ENCODE measurements at places on chromosomes 7 and 10.
A peak's percentile ranks its signal among the peaks of the same experiment; 100 is the strongest.

DNA sequence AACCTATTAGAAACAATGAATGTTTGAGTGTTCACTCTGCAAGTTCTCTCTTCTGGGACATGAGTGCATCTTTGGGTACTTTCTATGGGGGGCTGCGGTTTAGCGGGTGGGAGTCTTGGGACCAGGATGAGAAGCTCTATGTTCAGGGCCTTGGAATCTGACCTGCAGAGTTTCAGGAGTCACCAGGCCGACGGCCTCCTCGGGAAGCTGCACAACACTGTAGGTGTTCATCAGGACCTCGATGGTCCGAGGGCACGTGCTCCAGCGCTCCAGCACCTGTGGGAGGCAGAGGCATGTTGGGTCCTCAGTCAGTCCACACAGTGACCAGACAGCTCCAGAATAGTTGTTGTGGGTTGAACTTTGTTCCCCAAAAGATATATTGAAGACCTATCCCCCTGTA, 8.9 kb upstream of the GBX1 start:
- DNase-seq, result no peak

GRCh38 chr10:71211775-71212317, 524 bp upstream of the UNC5B start:
- peak; percentile 52 for DNase-seq

DNA sequence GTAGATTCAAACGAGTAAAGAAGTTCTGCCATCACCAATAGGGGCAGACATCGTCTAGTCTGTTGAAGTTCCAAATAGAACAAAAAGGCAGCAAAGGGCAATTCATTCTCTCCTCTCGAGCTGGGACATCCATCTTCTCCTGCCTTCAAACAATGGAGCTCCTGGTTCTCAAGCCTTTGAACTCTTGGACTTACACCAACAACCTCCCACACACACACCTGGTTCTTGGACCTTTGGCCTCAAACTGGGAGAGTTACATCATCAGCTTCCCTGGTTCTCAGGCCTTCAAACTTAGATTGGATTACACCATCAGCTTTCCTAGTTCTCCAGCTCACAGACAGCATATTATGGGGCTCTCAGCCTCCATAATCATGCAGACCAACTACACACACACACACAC, 9.8 kb upstream of the GIMAP5 start:
- no peak for DNase-seq

- no peak for DNase-seq
Measured at GRCh38 chr10:131088619-131089018, 222.9 kb downstream of the TCERG1L start.

DNA sequence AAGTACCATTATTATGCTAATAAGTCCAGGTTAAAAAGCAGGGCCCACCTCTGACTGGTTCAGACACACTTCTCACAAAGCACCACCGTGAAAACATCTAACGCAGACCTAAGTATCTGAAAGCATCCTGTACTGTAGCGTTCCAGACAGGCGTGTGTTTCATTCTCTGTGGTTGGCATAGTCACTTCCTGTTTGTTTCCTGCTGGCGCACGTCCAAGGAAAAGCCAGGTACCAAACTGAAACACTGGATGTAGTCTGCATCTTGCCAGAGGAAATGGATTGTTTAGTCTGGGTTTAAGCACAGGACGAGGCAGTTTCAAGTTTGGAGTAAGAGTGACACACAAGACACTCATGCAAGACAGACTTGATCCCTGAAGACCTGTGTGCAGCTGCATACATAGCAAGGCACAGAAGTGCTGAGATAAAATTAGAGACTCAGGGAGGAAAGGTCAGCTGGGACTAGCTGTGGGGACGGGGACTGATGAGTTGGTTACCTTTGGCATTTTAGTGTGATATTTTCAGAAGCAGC, 23.3 kb downstream of the BPGM start:
- no peak for DNase-seq

GRCh38 chr7:87359366-87359765, 13.9 kb downstream of the CROT start:
- DNase-seq, result no peak

DNA sequence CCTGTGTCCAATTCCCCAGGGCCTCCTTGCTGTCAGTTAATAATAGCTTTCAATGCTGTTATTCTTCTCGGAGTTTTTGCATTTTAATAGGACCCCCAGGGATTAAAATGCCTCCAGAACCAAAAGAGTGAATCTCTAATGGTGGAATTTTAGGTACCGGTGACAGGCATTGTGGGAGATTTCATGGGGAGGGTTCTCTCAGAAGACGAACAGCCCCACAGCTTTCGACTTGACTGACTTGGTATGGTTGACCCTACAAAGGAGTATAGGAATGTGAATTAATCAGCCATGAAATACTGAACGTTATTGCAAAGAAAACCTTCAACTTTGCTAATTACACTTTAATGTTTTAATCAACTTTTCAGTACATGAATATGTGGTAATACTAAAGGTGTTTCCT, 206.3 kb upstream of the FZD8 start:
- no peak for DNase-seq

GRCh38 chr10:132774902-132775863, 10.8 kb downstream of the NKX6-2 start:
- DNase-seq, result peak; percentile 62

DNA sequence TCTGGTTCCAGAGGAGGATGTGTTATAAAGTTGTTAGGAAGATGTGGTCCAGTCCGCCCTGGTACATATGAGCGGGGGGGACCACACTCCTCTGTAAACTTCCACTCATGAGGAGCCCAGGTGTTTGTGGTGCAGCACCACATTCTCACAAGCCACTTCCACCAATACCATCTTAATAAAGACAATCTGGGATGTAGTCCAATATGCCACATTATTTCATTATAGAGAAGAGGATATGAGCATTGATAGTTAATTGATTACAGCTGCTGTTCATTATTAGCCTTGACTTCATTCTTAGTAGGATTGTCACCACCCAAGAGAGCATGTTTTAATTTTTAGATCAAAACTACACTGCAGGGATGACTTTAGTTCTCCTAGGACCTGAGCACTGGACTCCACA, 40.5 kb downstream of the ERCC6 start:
- DNase-seq, result no peak

DNA sequence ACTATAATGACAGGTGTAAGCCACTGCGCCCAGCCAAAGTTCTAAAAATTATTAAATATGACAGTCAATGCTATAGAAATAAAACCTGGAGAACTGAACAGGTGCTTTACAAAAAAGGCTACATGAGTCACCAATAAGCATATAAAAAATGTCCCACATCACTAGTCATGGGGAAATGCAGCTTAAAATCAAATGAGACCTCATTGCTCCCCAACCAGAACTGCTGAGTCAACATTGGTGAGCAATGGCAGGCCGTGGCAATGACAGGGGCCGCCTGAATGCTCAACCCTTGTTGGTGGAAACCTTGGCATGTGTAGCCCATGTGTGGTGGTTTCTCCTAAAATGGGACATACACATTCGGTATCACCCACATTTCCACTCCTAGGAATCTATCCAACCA, 352.3 kb upstream of the KLF6 start:
- no peak for DNase-seq

DNA sequence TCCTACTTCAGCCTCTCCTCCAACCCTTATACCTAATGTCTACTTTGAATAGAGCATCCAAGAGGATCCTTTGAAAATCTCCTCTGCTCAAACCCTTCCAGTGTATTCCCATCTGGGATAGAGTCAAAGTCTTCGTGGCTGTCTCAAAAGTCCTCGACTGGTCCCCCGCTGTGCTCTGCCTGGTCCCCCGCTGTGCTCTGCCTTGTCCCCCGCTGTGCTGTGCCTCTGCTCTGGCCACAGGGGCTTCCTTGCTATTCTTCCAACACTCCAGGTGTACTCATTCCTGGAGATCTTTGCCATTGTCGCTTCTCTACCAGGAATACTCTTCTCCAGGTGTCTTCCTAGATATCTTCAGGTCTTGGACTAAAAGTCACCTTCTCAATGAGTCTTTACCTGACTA, 36.1 kb upstream of the COMMD3 start:
- no peak for DNase-seq

GRCh38 chr10:119980956-119981750, 88.6 kb downstream of the SEC23IP start:
- peak; percentile 15 for DNase-seq

GRCh38 chr7:42010751-42011150, 226.3 kb downstream of the GLI3 start:
- no peak for DNase-seq

DNA sequence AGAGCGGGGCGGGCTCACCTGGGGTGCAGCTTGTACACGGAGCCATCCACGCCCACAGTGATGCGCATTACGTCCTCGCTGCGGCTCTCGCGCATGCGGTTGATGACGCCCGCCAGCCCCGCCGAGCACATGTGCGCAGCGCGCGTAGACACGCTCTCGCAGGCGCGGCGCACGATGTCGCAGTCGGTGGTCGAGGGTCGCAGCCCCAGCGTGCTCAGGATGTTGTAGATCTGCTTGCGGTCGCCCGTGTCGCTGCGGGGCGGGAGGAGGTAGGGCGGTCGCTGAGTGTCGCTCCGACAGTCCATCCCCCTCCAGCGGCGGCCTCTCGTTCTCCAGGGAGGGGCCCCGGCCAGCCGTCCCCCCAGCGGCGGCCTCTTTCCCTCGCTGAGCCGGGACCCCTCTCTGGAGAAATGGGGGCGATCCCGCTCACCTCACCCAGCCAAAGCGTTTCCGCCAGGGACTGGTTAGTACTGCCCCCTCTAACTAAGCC, 4.4 kb upstream of the MYL7 start:
- no peak for DNase-seq

DNA sequence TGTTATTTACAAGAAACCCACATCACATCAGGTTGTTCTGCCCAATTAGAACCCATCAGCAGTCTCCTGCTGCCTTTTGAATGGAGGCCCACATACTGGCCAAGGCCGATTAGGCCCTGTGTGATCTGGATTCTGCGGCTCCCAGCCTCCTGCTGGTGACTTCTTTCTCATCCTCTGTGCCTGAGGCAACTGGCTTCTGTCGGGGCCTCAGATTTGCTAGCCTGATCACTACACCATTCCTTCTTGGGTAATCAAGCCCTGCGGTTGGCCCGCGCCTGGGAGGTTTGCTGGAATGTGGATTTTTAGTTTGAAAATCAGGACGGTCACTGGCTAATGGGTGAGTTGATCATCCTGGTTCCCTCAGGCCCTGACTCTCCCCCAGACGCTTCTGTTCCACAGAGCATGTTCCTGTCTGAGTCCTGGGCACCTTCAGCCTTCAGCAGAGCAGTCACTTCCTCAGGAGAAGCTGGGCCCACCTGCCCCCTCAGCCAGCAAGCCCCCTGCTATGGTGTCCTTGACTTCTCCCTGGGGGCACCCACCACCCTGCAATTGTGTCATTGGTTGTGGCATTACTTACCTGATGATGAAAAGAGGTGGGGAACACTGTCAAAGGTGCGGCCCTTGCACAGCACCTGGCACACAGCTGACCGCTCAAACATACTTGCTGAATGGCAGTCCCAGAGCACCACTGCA, 207.6 kb downstream of the PHTF2 start:
- no peak for DNase-seq

DNA sequence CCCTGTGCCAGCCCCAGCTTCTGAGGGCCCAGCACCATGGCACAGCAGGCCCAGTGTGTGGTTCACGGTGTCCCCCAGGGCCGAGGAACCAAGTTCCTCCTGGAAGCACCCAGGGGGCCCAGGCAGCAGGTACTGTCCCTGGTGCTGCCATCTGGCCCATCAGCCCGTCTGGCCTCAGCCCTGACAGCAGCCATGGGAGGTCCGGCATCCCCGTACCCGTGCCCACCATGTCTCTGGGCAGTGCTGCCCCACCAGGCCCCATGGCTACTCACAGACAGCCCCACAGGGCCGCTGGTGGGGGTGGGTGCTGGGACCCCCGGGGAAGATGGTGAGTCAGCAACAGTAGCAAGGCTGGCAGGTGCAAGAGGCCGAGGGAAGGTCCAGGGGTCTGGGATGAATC, 32.8 kb downstream of the STK32C start:
- DNase-seq, result no peak

DNA sequence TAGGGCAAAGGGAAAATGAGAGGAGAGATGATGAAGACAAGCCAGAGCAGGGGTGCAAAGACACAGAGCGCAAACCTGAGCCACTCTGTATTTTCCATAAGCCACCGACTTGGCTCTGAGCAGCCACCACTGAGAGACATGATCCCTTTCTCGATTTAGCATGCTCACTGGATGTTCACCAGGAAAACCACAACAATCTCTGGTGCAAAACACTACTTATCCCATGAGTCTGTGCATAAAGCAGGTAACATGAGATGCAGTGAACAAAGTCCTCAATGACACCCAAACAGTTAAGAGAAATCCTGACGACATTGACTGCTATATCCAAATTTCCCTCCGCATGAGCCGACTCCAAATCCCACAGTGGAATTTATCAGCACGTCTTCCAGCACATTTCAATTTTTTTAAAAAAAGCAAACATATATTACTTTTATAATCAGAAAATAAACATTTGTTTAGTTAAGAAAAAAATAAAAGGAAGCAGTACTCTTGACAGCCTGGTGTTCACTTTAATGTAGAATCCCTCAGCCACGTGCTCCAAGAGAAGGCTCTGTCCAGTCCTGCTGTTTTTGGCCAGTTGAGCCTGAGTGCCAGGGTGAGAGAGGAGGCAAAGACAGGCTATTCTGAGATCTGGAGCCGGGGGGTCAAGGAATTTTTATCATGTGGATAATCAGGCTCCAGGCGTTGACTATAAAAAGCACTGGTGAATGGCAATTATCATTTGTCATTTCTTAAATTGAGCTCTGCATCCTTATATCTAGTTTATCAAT, 238.4 kb downstream of the KCNMA1 start:
- no peak for DNase-seq

GRCh38 chr10:32002531-32002930, 53.7 kb downstream of the KIF5B start:
- DNase-seq, result no peak

DNA sequence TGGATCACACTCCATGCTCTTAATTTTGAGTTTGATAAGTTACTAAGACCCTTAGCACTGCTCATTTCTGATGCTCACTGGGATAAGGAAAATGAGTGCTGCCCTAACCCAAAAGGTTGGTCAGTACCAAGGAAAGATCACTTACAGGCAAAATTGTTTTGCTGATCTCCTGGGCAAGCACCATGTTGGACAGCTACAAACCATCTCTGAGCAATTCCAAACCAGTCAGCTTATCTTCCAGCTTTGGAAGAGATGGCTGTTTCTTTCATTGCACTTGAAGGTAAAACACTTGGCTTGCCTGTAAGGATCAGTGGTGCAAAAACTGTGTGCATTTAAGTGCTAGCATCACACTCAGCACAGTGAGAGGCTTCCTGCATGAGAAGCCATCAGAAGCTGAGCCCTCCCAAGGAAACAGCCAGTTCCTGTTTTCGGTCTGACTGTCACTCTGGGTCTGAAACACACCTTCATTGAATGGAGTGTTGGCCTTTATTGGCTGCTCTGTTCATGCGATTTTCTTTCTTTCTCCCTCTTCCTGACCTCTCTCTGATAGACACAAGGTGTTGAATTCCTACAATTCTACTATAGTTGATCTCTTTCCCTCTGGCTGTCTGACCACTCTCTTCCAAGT, 126.4 kb upstream of the GHITM start:
- no peak for DNase-seq

DNA sequence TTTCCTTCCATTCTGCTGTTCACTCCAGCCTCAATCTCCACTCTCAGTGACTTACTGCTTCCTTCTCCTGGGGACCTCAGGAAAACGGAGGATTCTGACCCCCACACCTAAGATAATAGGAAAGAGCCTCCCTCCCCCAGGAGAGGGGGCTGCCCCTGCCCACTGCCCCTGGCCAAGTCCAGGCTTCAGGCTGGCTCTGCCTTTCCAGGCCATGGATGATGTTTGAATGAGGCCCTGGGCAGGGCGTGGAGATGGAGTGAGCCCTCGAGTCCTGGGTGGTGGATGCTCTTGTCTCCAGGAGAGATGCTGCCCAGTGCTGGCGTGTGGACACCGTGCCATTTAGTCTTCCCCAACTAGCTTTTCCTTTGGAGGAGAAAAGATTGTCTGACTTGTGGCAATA, 106.9 kb downstream of the INSYN2A start:
- DNase-seq, result no peak
